ENCODE measurements at places on chromosomes 4 and X.

DNA sequence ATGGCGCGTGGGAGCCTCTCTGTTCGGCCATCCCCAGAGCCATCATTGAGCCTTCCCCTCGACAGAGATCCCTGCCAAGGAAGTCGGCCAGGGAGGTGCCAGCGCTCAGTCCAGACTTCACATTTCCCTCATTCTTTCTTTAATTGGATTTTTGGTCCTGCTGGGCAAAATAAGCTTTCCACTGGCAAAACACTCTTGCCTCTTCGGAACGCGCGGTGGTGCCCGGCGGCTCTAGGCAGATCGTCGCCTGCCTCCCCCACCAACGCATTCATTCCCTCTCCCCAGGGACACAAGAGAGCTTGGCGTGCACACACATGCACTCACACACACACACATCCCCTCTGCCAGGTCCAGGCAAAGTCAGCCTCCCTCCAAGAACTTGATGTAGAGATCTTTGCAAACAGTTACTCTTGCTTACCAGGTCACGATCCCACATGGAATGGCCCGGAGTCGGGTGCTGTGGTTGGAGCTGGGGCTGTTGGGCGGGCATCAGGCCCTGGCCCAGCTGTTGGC is 257.1 kb downstream of the BCOR start:
- DNase-seq, result no peak

DNA sequence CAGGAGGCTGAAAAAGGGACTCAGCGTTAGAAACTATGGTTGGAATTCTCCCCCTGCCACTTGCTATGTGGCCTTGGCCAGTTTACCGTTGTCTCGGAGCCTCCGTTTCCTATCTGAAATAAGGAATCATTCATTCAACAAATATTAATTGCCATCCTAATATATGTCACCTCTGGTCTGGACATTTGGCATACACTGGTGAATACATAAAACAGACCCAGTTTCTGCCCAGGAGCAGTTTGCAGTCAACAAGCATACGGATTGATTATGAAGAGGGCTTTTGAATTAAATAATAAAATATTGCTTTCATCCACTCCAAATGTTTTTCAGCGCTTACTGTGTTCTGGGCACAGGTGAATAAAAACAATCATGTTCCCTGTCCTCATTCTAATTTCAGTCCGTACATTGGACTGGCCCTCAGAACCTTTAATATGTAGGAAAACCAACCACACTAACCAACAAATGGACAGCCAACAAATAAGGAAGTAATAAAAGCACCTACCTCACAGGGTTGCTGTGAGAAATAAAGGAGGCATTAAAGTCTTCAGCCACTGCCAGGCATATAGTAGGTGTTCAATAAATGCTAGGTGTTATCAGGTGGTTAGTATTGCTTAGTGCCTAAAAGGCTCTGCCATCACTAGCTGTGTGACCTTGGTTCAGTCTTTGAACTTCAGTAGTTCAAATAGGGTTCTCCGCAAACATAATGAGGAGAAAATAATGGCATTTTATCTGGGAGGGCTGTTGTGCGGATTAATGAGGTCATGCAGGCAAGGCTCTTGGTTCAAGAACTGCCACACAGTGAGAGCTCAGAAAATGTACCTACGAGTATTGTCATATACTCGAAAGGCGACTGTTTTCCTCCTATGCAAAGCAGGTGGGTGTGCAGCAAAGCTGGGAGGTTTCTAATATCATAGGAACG is 7.3 kb upstream of the GSX2 start:
- no peak for DNase-seq

DNA sequence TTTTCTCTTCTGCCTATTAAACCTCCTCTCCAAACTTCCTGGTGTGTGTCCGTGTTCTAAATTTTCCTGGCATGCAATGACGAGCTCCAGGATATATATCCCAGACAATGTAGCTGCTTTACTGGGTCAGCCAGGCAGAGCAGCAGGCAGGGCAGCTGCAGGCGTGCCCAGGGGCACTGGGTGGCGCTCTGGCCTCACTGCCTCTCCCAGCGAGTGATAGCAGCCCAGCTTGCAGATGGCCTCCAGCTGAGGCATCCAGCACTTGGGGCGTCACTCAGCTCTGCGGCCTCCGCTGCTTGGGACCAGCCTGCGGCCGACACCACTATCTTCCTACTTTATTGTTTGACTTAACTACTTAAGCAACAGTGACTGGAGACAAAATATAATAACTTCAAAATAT is 23.0 kb upstream of the UBA6 start:
- DNase-seq, result no peak

GRCh38 chr4:7198440-7199128 is 6.2 kb downstream of the SORCS2 start:
- no peak for DNase-seq

GRCh38 chrX:49799828-49800227 is 29.3 kb upstream of the PAGE4 start:
- no peak for DNase-seq

GRCh38 chr4:80104927-80105326 is 31.9 kb upstream of the ANTXR2 start:
- no peak for DNase-seq

- no peak for DNase-seq
Observed at GRCh38 chr4:69970071-69970470, 4.5 kb upstream of the CSN2 start.

DNA sequence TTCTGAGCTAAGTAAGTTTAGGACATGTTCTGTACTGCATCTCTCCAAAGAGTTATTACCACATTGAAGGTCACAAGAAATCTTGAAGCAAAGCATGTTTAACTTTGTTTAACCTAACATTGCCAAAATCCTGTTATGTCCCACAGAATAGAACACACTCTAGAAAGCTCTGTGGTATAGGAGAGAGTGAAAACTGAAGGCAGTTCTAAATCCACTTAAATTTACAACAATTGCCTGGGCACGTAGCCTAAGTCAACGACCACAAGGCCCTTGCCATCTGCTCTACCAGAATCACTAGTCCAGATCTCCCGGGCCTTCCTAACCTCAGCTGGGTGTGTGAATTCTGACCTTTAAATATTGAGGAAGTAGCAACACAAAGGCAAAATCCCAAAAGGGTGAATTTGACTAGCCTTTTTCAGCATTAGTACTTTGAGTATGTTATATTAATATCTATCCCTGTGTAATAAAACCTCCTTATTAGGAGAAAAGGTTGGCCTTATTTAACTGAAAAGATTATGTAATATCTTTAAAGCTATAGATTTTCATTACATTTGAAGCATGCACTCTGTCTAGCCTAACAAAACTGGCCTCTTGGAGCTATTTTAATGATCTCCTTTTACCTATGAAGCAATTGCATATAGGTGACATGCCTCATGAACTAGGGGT is 4.5 kb upstream of the MAML3 start:
- peak; percentile 14 for DNase-seq

DNA sequence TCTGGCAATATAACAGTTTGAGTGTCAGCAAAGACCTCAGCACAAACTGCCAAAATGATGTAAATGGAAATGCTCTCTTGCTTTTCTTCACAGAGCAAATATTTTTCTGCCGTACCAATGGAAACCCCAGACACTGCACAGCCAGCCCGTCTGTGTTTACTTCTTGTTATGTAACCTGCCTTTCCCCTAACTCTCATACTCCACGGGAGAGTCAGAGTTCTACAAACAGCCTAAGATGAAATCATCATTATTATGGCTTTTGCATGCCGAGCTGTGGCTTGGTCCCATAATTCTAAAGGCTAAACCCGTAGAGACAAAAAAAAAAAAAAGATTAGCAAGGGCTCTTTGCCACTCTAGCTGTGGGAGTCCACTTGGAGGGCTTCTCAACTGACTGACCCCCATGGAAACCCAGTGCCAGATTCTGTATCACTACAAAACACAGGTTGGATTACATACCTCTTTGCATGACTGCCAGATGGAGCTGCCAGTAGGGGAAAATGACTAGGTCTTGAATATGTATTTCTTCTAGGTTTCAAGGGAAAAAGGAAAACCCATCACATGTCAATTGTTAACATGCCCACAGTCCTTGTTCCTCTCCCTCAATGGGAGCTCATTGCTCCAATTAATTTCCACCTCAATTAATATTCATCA is 197.2 kb upstream of the CNKSR2 start:
- DNase-seq, result no peak

- no peak for DNase-seq
Observed at GRCh38 chr4:175944126-175944910, 121.3 kb upstream of the WDR17 start.

- no peak for DNase-seq
Observed at GRCh38 chr4:118762730-118763477, 73.0 kb downstream of the SEC24D start.

GRCh38 chrX:48818098-48818497 is 8.2 kb upstream of the ERAS start:
- DNase-seq, result no peak

- DNase-seq, result peak; percentile 16
Observed at GRCh38 chrX:94058728-94059382, 384.8 kb downstream of the FAM133A start.

DNA sequence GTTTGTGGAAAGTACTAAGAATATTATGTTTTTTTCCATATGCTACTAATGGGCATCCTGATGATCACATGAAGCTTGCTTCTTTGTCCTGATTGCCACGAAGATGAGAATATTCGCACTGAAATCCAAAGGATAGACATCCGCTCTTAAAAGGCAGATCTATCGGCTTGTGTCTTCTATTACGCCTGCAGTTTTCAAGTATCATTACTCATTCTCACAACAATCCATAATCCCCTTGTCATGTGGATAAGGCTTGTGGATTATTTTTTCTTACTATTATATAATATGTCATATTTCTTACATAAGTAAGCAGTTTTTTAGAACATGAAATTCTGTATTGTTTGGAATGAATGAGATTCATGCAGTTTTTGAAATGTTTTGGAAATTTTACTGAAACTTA is 62.8 kb downstream of the KCNIP4 start:
- no peak for DNase-seq

- DNase-seq, result no peak
Observed at GRCh38 chr4:174193438-174194374, 89.8 kb downstream of the FBXO8 start.

- no peak for DNase-seq
Observed at GRCh38 chrX:18613930-18614639, 57.8 kb downstream of the RS1 start.
